Activated CD8-positive, alpha-beta memory T cell treated with anti-CD3 and anti-CD28 coated beads for 48 hours (primary cell): ENCODE measurements at places on chromosomes 6 and 20.

GRCh38 chr6:159720708-159721107 lies 6.6 kb upstream of the WTAP start:
- no peak for DNase-seq

- DNase-seq = no peak
These were observed 123.0 kb downstream of the AIG1 start for GRCh38 chr6:143183666-143184065.

- DNase-seq = no peak
These were observed 5.0 kb downstream of the ASIP start for GRCh38 chr20:34246126-34246626.

- no peak for DNase-seq
These were observed 92.8 kb downstream of the ARID1B start for GRCh38 chr6:156869980-156870398.

DNA sequence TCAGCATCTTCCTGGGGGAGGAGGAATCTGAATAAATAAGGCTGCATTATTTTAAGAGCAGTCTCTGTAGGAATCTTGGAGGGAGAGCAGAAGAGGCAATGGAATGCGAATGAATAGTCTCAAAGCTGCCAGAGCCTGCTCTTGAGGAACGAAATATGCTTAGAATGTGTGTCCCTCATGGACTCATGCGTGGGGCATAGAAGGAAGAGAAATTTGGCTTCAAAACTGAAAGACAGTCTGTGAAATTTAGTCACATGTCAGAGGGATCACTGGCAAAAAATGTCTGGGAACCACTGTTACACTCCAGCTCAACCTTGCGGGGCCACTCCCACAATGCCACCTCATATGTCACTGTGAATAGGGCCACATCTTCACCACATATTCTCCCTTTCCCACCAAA lies 95.5 kb downstream of the GJA10 start:
- DNase-seq = no peak

DNA sequence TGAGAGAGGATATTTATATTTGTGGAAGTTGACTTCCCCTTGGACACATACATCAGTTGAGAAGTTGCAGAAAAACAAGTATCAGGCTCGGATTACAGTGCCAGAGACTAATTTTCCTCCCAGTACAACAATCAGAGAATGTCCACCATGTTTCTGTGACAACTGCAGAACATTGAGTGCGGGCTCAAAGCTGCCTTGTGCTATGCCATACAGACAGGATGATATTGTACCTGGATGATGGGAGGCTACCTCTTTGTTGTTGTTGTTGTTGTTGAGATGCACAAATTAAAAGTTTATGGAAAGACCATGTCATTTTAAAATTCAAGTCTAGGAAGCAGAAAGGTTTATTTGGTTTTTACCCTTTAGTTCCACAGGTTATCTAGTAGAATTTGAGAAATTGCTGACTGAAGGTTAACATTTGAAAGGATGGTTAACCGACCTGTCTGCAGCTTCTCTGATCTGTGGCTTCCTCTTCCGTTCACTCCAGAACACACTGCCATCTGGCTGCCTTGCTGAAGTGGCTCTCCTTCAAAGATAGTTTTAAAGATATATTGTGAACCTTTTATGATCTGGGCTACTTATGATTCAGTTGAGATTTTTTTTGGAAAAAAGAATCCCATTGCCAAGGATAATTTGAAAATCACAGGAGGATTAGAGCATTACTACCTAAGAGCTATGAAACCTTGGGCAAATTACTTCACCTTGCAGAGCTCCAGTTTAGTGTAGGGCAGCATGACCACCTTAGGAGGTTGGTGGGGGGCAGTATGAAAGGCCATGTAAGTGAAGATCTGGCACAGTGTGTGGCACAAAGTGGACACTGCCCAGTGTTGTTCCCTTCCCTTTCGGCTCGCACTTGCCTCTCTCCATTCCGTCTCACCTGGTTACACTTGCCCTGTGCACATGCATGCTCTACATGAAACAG lies 15.9 kb downstream of the TMEM200A start:
- no peak for DNase-seq

GRCh38 chr6:35173044-35173426 lies 31.9 kb upstream of the TCP11 start:
- DNase-seq = no peak

DNA sequence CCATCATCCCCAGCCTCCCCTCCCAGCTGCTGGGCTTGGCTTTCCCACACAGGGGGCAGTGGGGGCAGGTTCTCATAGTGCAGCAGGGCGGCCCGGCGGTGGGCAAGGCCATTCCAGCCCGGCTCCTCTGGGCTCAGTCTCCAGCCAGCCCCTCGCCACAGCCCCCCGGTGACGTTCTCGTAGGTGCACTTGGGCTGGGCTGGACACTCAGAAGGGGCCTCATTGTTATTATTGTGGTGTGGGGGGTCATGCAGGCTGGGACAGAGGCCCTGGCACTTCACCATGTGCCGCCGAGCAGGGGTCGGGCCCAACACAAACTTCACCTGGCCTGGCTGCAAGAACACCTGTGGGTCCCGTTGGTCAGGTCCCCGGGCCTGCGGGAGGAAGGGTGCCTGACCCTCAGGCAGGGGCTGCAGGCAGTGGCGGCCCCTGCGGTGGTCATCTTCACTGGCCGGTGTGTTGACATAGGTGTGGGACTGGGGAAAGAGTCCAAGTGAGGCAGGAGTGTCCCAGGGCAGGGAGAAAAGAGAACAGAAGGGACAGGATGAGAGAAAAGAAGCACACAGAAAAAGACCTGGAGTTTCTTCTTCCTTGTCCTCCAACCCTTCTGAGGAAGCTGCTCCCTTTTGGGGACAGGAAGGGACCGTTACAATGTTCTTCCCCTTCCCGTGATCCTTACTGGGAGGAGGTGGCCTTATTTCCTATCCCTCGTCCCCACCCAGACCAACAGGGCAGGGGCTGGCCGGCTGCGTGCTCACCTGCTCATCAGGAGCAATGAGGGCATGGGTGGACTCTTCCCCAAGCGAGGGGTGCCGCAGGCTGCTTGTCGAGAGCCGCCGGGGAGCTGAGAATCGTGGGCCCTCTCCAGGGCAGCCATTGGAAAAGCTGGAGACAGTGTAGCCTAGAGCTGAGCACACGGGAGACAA lies 8.4 kb downstream of the FRS3 start:
- no peak for DNase-seq

GRCh38 chr6:2895072-2895471 lies 8.0 kb downstream of the SERPINB9 start:
- DNase-seq = no peak

- DNase-seq = no peak
These were observed 353.4 kb downstream of the RNGTT start for GRCh38 chr6:88609983-88610382.

GRCh38 chr6:157383471-157383870 lies 2.5 kb downstream of the ZDHHC14 start:
- no peak for DNase-seq

DNA sequence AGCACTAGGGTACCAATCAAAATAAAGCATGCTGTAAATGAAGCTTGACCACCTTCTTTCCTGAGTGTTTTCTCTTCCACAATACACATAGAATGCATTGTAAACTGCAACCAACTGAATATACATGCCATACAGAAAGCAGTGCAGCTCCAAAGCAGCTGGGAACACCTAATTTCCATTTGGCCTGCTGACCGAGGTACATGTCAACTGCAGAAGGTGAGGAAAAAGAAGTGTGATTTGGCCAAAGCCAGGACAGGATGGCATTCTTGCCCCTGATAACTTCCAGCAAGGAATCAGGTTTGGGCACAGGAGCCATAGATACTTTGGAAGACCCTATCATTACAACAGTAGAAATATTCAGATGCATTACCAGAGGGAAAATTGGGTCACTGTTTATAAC lies 258.4 kb downstream of the SLC35F1 start:
- DNase-seq = no peak

DNA sequence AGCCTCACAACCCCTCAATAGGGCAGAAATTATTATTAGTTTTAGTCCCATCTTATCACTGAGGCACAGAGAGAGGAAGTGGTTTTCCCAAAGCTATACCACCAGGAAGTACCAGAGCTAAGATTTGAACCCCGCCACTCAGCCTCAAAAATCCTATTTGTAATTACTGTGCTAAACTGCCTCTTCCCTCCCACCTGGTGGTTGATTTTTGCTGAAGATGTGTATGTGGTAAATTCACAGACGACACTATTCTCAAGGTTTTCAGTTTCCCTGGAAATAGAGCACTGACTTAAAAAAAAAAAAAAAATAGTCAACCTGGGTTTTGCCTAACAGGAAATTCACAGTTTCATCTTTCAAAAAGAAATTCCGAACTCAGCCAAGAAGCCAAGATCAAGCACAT lies 57.9 kb downstream of the TSHZ2 start:
- no peak for DNase-seq

- no peak for DNase-seq
These were observed 128.3 kb downstream of the CARMIL1 start for GRCh38 chr6:25407431-25407830.

- DNase-seq = no peak
These were observed 5.6 kb upstream of the TFB1M start for GRCh38 chr6:155319902-155320301.

- DNase-seq = no peak
These were observed 62.8 kb downstream of the LY86 start for GRCh38 chr6:6651335-6651734.

- DNase-seq = no peak
These were observed 186.8 kb downstream of the ARID1B start for GRCh38 chr6:156963712-156964700.

GRCh38 chr20:23151008-23151703 lies 65.0 kb upstream of the CD93 start:
- no peak for DNase-seq

DNA sequence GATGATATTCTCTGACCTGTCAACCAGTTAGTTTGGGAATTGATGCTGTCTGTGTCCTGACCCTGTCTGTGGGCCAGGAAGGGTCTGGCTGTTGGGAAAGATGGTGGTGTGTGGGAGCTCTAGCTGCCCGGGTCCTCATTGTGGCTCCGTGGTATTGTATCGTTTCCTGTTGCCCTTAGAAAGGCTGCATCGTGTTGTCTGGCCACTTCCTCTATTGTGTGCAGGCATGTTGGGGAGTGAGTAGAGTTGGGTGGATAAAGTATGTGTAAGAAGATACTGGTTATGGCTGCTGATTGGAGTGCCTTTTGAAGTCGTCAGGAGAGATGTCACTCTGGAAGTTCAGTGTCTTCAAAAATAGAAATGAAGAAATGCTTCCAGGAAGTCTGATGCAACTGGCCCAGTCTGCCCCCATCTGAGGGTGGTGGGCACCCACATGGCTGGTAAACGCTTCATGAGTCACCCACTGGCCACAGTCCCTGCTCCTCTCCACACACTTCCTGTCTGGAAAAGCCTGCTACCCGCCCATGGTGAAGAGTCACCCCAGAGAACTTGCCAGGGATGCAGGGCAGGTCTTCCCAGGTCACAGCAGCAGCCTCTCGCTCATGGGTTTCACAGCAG lies 27.9 kb downstream of the PPARD start:
- peak; percentile 23 for DNase-seq

GRCh38 chr6:41428336-41428995 lies 93.1 kb downstream of the NCR2 start:
- DNase-seq = no peak

- no peak for DNase-seq
These were observed 37.4 kb upstream of the SNRPB2 start for GRCh38 chr20:16692442-16692841.

DNA sequence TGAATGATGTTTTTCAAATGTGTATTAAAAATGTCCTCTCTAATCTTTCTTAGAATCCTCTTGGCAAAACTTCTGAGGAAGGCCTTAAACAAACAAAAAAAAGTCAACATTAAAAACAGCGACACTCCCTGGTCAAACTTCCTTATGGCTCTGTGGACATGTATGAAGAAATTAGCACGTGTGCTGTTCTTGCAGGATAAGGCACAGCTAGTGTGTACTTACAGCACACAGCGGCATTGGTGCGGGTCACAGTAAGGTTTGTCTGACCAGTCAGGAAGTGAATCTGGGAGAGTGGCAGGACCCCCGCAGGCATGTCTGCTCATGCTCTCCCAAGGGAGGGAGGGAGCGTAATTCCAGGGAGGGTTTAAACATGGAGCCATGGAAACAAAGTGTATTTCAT lies 38.8 kb downstream of the SLC22A1 start:
- no peak for DNase-seq

DNA sequence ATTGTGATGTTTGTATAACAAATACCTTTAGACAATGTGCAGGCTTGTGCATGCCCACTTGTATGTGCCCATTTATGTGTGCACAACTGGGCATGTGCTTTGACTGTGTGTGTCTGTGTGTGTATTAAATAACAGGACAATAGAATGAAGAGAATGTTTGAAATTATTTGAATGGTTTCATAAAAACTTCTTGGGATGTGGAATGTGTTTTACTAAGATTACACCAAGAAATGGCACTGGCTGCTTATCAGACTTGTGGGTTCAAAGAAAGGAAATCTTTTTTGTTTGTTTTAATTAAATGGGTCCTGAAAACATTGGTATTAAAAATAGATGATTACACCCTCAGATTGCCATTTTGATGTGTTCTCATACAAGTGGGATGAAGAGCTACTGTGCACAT lies 191.6 kb upstream of the CCN2 start:
- no peak for DNase-seq

DNA sequence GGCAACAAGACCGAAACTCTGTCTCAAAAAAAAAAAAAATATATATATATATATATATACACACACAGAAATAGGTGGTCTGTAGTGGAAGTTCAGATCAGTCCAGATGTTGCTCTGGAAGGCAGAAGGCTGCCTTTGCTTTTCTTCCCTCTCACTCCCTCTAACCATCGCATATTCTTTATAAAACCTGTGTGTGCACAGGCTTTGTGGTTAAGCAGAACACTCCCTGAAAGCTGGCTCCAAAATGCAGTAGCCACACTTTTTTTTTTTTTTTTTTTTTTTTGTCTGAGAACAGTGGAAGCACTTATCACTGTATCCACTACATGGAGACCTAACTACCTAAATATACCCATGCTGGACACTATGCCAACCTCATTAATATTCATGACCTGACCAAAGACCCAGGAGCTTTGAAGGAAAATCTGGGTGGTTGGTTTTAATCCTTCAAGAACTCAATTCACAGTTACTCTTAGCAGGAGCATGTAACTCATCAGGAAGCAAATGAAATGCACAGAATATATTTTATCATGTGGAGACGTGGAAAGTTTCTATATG lies 20.0 kb upstream of the GFOD1 start:
- no peak for DNase-seq

- DNase-seq = no peak
These were observed 37.9 kb upstream of the PCMTD2 start for GRCh38 chr20:64217539-64218221.

- no peak for DNase-seq
These were observed 1.1 kb upstream of the VARS2 start for GRCh38 chr6:30912746-30913520.

- DNase-seq = peak; percentile 1
These were observed 126.7 kb downstream of the UNC5CL start for GRCh38 chr6:40912158-40912946.

GRCh38 chr6:43922426-43923375 lies 152.7 kb downstream of the VEGFA start:
- DNase-seq = no peak

- DNase-seq = no peak
These were observed 3.3 kb upstream of the LIME1 start for GRCh38 chr20:63733117-63733516.

GRCh38 chr20:21125072-21125848 lies 622 bp upstream of the KIZ start:
- no peak for DNase-seq

GRCh38 chr6:105318660-105319059 lies 84.2 kb downstream of the PREP start:
- no peak for DNase-seq

- no peak for DNase-seq
These were observed 243.2 kb downstream of the ARID1B start for GRCh38 chr6:157020398-157020797.

- no peak for DNase-seq
These were observed 35.3 kb upstream of the CCND3 start for GRCh38 chr6:41976794-41977484.
